ENCODE measurements at places on chromosomes 1 and 21.

DNA sequence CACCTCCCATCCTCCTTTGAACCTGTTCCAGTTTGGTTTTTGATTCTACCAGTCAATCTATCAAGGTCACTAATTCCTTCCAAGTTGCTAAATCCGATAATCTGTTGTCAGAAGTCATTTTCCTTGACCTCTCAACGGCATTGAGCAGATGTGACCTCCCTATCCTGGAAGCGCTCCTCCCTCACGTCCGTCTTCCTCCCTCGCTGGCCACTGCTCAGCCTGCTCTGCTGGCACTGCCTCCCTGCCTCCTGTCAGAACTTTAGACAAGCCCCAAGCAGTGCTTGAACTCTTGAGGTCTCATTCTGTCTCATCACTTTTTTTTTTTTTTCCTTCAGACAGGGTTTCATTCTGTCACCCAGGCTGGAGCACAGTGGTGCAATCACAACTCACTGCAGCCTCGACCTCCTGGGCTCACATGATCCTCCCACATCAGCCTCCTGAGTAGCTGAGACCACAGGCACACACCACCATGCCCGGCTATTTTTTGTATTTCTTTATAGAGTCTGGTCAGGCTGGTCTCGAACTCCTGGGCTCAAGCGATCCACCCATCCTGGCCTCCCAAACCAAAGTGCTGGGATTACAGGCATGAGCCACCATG lies 4.4 kb upstream of the ACOT7 start:
- DNase-seq: no peak

GRCh38 chr1:6471086-6471969 lies 5.4 kb upstream of the TNFRSF25 start:
- no peak for DNase-seq

DNA sequence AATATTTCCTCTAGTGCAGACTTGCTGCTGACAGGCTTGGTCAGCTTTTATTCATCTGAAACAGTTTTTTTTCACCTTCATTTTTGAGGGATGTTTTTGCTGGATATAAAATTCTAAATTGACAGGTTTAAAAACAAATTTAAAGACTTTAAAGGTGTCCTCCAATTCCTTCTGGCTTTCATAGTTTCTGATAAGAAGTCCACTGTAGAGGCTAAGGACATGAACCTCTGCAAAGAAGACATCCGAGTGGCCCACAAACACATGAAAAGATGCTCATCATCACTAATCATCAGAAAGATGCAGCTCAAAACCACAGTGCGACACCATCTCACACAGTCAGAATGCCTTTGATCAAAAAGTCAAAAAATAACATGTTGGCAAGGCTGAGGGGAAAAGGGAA lies 42.0 kb upstream of the DYRK1A start:
- DNase-seq: no peak

DNA sequence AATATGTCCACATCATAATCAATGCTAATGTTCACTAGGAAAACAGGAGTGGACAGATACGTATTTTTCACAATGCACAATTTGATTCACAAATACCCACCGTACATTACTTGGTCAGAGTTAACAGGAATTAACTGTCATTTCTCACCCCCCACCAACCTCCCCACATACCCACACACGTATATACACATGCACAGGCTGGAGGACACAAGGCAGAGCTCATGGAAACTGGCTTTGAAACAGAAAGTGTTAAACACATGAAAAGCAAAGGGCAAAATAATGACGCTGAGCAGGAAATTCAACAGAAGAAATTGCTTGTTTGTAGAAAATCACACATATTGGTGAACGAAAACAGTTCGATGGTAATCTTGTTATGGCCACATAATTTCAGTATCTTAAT lies 188.4 kb upstream of the DMRTA2 start:
- no peak for DNase-seq

DNA sequence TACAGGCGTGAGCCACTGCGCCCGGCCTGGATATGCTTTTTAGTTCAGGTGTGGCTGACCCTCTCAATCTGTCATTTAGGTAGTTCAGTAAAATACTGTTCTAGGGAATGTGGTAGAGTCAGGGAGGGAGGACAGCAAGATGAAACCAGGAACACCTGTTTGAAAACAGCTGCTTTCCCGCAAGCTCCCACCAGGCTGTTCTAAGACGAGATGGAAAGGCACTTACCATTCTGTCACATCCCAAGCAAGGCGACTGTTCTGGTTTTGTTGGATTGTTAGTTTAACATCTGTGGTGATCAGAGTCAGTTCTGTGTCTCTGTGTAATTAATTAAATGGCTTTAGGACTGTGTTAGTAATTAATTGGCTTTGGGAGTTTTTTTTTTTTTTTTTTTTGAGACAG lies 2.9 kb downstream of the CHAF1B start:
- no peak for DNase-seq

GRCh38 chr1:222229672-222230312 lies 318.1 kb downstream of the HHIPL2 start:
- no peak for DNase-seq

DNA sequence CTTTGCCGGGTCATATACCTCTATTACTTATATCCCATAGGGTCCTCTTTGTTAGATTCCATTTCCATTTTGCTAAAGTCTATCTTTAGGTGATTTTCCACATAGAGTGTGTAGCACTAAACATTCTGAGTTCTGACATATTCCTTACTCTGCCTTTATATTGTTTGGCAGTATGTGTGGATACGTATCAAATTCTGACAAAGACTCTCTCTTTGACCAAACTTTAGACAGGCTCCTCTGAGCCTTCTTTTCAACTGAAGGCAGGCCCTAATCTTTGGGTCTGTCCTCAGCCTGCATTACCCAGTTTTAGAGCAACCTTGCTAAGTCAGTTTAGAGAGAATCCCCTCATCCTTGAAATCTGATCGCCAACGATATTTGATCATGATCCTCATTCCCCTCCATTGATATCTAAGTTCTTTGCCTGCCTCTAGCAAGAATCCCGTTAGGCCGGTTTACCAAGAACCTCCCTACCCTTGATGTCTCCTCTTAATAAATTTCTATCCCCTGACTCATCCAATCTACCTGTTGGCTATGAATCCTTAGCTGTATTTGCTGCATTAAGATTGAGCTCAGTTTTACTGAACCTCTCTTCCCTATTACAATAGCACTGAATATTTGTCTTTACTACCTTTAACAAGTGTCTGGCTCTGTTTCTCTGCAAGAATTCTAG lies 10.4 kb upstream of the PPT1 start:
- no peak for DNase-seq

DNA sequence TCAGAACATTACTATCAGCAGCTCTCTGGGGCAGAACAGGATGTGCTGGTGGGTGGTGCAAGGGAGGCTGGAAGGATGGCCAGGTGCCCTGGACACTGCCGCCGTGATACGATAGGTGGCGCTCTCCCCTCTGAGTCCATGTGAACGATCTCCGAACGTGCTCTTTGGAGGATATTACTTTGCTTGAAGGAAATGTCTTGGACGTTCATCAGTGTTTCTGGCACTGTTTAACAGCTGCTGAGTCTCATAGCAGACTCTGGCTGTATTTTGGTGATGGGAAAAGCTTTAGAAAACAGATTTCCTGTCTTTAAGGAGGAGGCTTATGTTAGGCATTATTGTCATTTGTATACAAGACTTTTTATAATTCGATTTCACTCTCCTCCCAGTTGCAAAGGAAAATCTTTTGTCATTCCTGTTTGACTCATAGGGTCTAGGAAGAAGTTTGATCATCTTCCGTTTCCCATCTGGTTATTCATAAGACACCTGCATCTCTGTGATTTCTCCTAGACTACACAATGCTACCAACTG lies 386.2 kb upstream of the ADGRL2 start:
- DNase-seq: no peak

DNA sequence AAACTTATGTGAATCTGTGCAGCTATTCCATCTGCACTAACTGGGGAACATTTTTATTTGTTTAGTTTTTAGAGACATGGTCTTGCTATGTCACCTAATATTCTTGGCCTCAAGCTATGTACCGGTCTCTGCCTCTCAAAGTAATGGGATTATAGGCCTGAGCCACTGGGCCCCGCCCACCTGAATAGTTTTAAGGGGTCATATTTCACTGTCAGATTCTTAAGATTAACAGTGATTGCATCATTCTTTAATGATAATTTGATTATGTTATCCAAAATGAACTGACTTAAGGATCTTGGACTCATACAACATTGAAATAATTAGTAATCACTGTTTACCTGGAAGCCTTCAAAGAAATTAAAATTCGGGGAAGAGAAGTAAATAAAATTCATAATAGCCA lies 12.6 kb upstream of the KLF18 start:
- DNase-seq: no peak

GRCh38 chr1:163195728-163196448 lies 6.8 kb downstream of the RGS5 start:
- DNase-seq: no peak

GRCh38 chr1:175744833-175745232 lies 1.4 kb upstream of the TNR start:
- no peak for DNase-seq

- no peak for DNase-seq
Measured at GRCh38 chr1:228992907-228993535, 257.7 kb downstream of the RHOU start.

DNA sequence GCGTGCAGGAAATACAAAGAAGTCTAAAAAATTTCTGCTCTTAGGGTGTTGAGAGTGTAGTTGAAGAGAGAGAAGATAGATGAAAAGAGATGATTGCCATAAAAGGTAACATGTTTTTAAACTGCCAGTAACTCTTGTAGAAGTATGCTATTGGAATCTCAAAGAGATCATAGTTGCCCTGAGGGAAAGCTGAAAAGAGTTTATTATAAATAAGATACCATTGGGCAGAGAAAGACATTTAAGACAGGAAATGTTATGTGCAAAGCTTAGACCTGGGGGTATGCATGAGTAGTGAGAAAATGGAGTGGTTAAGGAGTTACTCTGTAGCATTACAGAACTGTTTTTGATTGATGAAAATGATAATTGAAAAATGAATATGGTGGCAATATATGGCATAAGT lies 17.6 kb downstream of the GABPA start:
- no peak for DNase-seq

DNA sequence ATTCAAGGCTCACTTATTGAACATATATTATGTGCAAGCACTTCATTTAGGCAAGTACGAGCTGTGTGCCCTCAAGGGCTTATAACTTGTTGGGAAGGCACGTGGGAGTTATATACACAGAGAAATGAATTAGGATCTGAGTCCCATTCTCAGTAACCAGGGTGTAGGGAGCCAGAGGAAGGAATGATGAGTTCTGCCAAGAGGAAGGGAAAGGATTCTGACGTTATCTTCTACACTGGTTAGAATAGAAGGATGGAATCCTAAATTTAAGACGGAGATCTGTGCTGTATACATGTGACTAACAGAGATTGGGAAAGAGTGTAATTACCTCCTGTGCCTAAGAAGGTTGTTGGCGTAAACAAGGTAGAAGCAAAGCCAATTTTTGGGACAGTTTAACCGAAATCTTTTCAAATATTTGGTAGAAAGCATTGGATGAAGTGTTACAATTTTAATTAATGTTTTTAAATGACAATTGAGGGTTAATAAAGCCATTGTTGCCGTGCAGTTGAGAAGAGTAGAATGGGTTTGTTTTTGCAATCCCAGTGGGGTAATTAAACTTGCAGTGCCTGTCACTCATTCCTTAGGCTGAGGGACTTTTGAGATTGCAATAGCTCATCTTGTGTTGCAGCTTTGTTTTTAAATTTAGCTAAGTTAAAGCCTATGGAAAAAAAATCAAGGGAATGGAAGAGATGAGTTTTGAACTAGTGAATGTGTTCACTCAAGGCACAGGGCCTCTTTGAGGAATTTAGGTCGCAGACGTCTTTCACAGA lies 177.2 kb downstream of the NFIA start:
- DNase-seq: no peak

- DNase-seq: no peak
Measured at GRCh38 chr1:84632673-84633434, 57.4 kb downstream of the SSX2IP start.

DNA sequence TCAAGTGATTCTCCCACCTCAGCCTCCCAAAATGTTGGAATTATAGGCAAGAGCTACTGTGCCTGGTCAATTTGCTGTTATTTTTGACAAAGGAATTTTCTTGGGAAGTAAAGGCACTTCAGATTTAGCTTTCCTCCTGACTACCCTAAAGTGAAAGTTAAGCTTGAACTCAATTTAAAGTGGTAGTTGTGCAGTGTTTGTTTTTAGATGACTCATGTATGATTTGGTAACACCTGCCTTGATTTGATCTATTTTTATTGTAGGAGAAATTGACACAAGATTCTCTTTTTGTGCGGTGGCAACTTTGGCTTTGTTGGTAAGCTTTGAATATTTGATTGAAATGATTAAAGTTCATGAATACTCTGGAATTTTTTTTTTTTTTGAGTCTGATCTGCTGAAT lies 5.0 kb downstream of the RABGGTB start:
- DNase-seq: no peak

Measured in SHP77 treated with DMSO at 0.1 percent for 48 hours (cell line).